ENCODE measurements at places on chromosomes 11 and 22.

DNA sequence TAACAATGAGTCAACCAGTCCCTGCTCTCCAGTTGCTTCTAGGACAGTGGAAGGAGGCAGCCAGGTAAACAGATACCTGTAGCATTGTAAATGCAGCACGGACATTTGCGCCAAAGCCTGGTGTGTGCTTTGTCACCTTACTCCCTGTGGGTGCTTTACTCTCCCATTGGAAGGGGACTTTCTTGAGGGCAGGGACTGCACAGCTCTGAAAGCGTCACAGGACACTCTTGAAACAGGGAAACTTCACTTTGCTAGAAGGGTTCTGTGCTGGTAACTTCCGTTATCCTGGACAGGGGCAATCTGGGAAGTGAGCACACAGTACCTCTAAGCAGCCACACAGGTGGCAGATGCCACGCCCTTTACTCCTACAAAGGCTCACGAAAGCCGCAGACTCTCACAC, 99.8 kb downstream of the MYO18B start:
- DNase-seq = no peak

DNA sequence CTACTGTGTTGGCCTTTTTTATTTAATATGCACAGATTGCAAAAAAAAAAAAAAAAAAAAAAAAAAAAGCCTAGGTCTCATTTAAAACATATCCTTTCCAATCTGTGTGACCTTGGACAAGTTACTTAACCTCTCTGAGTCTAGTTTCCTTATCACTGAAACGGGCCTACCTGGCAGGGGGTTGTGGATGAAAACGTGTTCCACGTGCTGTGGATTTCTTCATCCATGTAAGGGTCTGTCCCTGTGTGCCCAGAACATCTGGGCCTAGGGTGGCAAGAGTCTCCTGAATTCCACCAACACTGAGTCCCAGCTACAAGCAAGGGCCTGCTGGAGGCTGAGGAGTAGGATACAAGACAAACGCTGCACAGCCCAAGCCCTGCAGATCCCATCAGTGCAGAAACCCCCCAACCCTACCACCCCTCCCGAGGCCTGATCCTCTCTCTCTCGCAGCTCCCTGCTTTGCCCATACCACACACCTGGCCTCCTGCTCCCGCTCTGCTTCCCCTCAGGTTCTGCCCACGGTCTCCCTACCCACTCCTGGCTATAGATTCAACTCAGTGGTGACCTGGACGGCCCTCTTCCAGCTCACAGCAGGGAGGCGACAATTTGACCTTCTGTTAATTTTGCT, 4.7 kb upstream of the GNAZ start:
- DNase-seq = no peak

DNA sequence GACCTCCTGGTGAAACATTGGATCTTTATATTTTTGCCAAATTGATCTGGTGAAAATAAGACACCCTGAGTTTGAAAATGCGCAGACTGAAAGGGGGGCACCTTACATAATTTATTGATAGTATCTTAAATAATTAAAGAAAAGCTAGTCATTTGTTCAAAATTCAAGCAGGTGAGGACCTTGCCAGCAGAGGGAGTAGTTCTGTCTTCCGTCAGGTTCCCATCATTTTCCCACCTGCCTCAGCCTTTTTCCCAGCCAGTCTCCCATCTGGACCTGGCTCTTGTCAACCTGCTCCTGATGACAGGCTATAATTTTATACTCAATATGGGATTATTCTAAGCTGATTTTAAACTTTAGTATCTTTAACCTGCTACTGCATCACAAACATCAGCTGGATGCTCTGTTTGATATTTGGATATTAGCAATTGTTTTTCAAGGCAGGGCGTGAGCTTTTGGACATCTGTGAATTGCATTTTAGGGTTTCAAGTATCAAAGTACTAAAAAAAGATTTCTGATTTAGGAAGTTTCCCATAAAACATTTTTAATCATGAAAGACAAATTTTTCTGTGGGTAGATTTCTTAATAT, 132.0 kb downstream of the ELP4 start:
- no peak for DNase-seq

GRCh38 chr11:75558939-75559843, 2.9 kb upstream of the SERPINH1 start:
- no peak for DNase-seq

DNA sequence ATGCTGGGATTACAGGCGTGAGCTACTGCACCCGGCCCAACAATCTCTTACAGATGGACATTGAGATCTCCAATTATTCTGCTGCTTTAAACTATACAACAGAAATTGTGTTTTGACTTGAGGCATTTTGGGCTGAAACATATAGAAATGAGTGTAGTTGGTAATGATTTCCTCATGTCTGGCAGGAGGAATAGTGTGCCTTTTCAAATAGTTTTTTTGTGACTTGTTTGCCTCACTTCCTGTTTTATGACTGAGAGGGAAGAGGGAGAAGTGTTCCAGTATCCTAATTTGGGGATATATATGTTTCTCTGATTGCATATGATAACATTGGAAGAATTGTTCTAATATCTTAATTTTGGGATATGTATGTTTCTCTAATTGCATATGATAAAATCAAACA, 40.2 kb downstream of the EP300 start:
- no peak for DNase-seq

DNA sequence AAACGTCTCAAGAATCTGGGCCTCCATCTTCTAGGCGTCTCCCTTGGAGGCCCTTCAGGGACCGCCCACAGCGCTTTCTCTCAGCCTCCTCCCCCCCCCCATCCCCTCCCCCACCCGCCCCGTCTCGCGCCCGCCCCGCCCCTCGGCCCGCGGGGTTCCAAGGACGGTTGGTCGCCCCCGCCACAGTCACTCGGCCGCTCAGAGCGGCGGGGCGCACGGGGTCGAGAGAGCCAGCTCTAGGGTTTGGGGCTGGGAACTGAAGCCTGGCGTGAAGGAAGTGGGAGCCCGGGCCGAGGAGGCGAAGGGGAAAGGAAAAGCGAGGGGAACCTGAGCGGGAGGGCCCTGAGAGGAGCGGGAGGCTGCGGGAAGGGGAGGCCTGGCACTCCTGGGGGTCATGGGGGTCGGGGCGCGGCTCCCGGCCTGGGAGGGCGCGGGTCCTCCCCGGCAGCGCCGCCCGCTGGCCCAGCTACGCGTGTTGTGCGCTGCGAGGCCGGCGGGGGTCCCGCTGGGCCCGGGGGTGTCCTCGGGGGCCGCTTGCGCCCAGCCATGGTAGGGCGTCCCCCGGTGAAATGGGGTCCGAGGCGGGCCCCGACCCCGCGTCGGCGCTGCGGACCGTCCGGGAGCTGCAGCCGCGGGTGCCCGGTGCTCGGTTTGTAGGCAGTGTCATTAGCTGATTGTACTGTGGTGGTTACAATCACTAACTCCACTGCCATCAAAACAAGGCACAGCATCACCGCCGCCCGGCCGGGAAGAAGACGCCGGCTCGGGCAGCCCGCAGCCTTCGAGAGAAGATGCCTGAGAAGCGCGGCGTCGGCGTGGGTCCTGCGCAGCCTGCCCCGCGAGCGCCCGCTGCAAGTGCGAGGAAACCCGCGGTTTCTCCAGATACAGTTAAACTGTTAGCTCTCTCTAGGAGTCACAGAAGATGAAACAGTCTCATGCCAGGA, at the start of gene BTG4:
TSS of gene BTG4 (minus strand) at position 91 of the 944 bp plus-strand sequence. CDS start 13,610 bp downstream, outside the sequence.
- DNase-seq = no peak

DNA sequence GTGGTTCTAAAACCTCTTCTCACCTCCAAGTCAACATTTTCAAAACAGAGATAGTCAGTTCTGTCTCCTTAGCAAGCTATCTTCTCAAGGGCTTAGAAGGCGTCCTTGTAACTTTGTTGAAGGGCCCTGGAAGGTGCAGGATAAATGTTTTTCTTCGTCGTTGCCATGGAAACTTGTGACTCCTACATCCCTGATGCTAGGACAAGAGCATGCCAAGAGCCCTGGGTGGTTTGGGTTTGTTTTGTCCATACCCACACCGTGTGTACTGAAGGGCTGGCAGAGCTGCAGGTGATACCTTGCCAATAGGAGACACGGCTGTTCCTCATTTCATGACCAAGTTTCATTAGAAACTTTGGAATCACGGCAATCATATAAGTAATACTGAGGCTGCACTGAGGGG, 81.6 kb downstream of the GALNT18 start:
- DNase-seq = no peak

Measured in stimulated activated CD4-positive, alpha-beta T cell treated with anti-CD3 and anti-CD28 coated beads, Interleukin-1b, Interleukin-23, amount 100 ng/mL, for 48 hours (primary cell).